H54 (cell line): ENCODE measurements at places on chromosomes 2 and 18.

- no peak for DNase-seq
Observed at GRCh38 chr18:24740829-24741228, 280.4 kb downstream of the HRH4 start.

DNA sequence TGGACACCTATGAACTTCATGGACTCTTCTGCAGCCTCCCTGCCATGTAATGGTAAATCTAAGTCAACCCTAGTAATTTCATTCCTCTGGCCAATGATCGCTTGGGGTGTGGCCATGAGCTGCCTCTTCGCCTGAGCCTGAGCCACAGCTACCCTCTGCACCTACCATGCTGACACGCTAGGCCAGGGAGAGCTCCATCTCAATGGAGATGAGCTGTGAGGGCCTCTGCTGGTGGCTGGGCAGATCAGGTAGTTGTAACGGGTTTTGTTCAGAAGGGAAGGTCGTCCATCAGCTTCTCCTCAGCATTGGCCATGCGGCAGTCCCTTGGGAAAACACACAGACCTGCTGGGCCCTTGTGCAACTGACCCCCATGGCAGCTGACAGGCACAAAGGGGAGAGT is 24.4 kb downstream of the MPHOSPH10 start:
- no peak for DNase-seq

GRCh38 chr2:10935366-10935918 is 23.7 kb downstream of the KCNF1 start:
- no peak for DNase-seq

DNA sequence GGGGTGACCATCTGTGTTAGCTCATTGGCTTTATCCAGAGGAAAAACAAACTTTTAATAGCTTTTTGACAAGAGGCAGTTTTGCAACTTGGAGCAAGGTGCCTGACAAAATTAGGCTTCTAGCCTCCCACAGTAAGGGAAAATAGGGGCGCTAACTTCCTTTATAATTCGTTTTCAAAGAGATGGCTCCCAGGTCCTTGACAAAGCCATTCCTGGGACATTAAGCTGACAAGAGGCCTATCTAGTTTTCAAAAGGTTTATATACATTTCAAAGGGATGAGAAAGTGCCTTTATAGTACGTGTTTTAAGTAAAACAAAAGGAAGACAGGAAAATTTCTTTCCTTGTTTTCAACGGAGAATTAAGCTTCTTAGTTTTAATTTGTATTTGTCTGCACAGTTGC is 159.4 kb upstream of the GCFC2 start:
- DNase-seq, result no peak

DNA sequence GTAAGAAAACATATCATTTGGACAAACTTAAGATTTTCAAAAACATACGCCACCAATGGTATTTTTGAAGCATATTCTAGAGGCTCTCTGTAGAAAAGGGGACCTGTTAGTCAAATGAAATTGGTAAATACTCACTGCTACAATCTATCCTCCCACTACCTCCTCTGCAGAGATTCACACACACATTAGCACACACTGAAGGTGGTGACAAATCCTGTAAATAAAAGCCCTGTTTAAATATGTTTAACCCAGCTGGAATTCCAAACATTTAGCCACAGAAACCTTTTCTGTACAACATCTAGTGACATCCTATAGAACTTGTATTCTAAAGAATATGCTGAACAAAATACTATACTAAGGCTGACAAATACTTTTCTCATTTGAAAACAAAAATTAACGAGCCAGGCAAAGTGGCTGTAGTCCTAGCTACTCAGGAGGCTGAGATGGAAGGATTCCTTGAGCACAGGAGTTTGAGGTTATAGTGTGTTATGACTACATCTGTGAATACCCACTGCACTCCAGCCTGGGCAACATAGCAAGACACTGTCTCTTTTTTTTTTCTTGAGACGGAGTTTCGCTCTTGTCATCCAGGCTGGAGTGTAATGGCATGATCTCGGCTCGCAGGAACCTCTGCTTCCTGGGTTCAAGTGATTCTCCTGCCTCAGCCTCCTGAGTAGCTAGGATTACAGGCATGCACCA is 25.9 kb downstream of the ALS2 start:
- DNase-seq, result no peak
